Activated T-helper 2 cell treated with anti-CD3 and anti-CD28 coated beads, Interferon-gamma antibody, Interleukin-2, Interleukin-4, amounts not matched to agents 10 μg/mL and 5 μg/mL and 100 μg/mL, durations not matched to agents 14 hours and 24 hours and 36 hours (primary cell): ENCODE measurements at places on chromosomes 2 and 18. TPM values are rescaled to one million over a fixed set of nuclear protein-coding genes. Genes with fewer than 3 reads are reported as not detected.

The DSG1 gene
- not detected in 2 replicates for total RNA-seq

The CXCR1 gene
- not detected in 2 replicates for total RNA-seq

The CYP1B1 gene
- total RNA-seq: 8.6 and 10.9 TPM in 2 replicates

The ADAM17 gene
- 23.3 and 25.0 TPM in 2 replicates for total RNA-seq

The STEAP3 gene
- 0.55 and 0.78 TPM in 2 replicates for total RNA-seq

The CAPN14 gene
- 0.18 and 0.27 TPM in 2 replicates for total RNA-seq

The MAB21L4 gene
- total RNA-seq: not detected in 2 replicates

DNA sequence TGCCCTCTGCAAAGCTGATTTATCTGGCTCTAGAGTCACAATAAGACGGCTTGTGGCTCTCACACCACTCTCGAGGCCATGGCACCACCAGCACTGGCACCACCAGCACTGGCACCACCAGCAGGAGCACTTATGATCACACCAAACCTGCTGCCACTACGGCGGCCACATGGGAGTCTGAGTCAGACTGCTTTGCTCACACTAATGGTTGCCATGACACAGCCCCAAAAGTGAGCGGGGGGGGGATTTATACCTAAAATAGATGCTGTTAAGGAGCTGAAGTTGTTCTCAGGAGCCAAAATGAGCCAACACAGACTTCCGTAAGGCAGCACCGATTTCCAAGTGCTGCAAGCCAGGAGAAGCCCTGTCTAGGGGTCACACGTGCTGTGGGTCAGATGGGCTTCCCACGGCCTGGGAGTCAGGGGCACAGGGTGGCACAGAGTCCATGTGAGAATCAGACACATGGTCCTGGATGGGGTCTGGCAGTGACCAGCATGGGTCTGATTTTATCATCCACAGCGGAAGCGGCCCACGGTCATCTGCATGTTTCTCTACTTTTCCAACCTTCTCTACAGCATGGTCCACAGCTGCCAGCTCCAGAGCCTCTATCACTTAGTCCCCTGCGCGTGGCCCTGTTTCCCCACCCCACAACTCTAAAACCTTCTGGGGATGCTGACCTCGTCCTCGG lies 16.7 kb downstream of the DNMT3A start:
- no peak for DNase-seq

- no peak for DNase-seq
These were observed 120.5 kb downstream of the AGAP1 start for GRCh38 chr2:235614176-235614860.

GRCh38 chr2:162768656-162769055 lies 69.9 kb downstream of the KCNH7 start:
- DNase-seq: no peak

- DNase-seq: no peak
These were observed 3.6 kb upstream of the PRSS56 start for GRCh38 chr2:232516551-232516950.

GRCh38 chr2:149463328-149464002 lies 124.1 kb downstream of the MMADHC start:
- no peak for DNase-seq

- DNase-seq: no peak
These were observed 209.2 kb downstream of the GBX2 start for GRCh38 chr2:235958931-235959410.

DNA sequence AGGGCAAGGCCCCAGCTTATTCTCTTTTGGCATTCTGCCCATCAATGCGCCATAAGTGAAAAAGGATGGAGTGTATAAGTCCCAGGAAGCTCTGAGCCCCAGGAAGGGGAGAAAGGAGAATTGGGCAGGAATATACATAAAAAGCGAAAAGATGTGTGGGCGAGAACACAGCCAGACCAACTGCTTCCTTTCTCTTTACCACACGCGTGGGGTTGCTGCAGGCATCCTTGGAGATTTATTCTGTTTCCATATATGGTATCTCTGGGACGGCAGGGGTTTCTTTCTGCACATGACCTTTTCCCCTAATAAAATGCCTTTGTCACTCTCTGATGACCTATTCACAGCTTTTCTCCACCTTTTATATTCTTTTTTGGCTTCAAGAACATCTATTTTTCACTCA lies 440.5 kb downstream of the NBAS start:
- DNase-seq: no peak

DNA sequence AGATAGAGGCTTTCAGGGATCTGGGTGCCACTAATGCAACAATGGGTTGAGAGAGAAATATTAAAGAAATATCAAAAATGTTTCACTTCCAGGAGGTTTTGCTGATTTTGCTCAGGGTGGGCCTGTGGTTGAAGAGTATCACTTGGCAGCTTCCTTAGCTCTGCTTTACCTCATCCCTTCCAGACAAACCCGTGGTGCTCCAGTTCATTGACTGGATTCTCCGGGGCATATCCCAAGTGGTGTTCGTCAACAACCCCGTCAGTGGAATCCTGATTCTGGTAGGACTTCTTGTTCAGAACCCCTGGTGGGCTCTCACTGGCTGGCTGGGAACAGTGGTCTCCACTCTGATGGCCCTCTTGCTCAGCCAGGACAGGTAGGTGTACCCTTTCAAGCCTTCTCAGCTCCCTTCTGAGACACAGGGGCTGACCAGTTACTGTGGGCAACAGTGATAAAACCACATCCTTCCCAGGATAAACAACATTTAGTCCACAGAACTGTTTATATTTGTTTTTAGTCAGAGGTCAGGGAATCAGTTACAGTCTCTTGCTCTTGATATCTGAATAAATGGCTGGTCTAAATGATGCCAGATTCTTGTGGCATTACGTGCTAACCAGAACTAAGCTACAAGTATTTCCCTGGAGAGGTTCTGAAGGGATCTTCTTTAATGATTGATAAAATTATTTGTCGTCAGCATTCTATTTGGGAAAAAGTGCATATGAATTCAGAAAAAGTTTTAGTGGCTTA lies 7.0 kb downstream of the SLC14A1 start:
- no peak for DNase-seq

DNA sequence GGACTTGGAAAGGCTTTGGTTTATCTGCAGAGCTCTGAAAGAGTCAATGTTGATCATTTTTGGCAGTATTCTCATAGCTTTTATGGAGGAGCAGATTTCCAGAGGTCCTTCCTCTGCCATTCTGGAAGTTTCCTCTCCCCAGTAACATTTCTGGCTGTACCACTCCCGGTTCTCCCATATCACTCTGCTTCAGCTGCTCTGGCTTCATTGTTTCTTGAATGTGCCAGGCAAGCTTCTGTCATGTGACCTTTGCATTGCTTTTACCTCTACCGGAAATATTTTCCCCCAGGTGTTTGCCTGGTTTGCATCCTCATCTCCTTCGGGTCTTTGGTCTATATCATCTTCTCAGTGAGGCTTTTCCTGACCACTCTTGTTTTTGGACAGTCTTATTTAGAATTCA lies 12.4 kb downstream of the PCYOX1 start:
- no peak for DNase-seq

- DNase-seq: no peak
These were observed 141.3 kb downstream of the EML6 start for GRCh38 chr2:54864727-54865126.
